T-cell (primary cell): ENCODE measurements at places on chromosomes 5 and 9. TPM values are rescaled to one million over a fixed set of nuclear protein-coding genes. Genes with fewer than 3 reads are reported as not detected.
A peak's percentile ranks its signal among the peaks of the same experiment; 100 is the strongest.

- DNase-seq = peak; percentile 18
Measured at GRCh38 chr5:129904102-129904666, at the start of gene CHSY3. Gene CHSY3 (plus strand): TSS chr5:129904465.

DNA sequence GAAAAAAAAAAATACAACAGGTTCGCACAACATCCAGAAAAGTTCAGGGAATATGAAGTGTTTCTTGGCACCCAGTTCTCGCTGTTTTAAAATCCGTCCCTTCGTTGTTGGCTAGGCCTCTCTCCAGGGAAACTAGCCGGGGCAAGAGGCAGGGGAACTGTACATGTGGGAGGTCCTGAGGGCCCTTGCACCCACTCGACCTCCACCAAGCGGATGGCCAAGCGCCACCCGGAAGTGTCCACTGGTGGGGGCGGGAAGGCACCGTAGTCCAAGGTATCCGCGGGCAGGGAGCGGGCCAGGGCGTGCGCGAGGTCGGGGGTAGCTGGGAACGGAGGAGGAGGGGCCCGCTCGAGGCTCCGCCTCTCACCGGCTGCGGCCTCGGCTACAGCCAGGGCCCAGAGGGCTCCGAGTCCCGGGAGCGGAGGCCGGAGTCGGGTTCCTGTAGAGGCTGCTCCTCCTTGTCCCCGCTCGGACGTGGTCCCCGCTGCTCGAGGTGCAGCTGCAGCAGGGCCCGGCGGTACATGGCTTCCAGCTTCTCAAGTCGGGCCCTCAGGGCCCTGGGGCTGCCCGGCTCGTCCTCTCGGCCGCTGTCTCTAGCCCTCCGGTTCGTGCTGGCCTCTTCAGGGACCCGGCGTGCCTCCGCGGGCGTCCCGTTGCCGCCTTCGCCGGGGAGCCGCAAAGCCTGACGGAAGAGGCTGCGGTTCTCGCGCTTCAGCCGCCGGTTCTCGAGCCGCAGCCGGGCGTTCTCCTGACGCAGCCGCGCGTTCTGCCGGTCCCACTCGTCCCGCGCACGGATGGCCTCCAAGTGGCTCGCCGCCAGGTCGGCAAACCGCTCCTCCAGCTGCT is 720 bp downstream of the TUSC1 start:
- DNase-seq = no peak

GRCh38 chr5:174191850-174192655 is 146.5 kb downstream of the NSG2 start:
- no peak for DNase-seq

- DNase-seq = no peak
Measured at GRCh38 chr5:149113669-149114068, 27.6 kb upstream of the ABLIM3 start.

- no peak for DNase-seq
Measured at GRCh38 chr5:10153808-10154537, 95.7 kb downstream of the ATPSCKMT start.

- no peak for DNase-seq
Measured at GRCh38 chr9:108103046-108103693, 613.6 kb upstream of the KLF4 start.

DNA sequence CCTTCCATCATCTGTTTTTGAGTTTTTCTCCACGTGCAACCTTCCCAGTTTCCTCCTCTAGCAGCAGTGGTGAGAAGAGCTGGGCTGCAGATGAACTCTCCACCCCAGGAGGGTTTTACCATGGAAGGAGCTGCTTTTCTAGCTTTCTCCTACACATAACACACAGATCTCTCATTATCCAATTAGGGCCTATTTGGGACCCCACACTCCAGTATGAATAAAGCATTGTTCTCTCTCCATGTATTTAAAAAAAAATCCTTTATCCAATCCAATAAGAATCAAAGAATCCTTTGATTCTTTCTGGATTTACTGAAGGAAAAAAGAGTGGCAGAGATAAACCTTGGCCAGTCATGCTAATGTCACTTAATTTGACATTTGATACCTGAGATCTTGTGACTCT is 31.6 kb upstream of the NAA35 start:
- no peak for DNase-seq

PCDHA9 gene
- total RNA-seq = not detected

CKS2 gene
- 9.5 TPM for total RNA-seq

TMOD1 gene
- total RNA-seq = 1.9 TPM

MLANA gene
- not detected for total RNA-seq
